Mesenteric fat pad (tissue), 1 donor: ENCODE measurements at places on chromosomes 6 and 20. TPM values are rescaled to one million over a fixed set of nuclear protein-coding genes. Genes with fewer than 3 reads are reported as not detected.
A peak's percentile ranks its signal among the peaks of the same experiment; 100 is the strongest.

Gene IRF4
- 6.3 TPM for total RNA-seq

- DNase-seq: no peak
Measured at GRCh38 chr20:33853507-33853813, 42.3 kb downstream of the CHMP4B start.

DNA sequence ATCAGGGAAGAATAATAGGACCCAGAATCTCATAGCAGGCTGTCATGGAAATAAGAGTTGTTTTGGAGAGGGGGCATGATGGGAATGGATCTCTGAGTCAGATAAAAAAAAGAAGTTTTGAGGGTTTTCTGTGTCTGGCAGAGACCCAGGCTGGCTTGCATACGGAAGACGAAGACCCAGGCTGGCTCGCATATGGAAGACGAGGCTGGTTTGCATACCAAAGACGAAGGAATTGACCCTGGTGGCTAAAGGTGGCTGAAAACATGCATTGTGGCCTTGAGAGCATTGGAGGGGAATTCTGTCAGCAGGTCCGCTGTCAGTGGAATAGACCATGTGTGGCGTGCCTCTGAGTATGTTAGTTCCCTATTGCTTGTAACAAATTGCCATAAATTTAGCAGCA, 335.1 kb downstream of the BTBD3 start:
- DNase-seq: no peak

Gene ARHGAP40
- not detected for total RNA-seq

DNA sequence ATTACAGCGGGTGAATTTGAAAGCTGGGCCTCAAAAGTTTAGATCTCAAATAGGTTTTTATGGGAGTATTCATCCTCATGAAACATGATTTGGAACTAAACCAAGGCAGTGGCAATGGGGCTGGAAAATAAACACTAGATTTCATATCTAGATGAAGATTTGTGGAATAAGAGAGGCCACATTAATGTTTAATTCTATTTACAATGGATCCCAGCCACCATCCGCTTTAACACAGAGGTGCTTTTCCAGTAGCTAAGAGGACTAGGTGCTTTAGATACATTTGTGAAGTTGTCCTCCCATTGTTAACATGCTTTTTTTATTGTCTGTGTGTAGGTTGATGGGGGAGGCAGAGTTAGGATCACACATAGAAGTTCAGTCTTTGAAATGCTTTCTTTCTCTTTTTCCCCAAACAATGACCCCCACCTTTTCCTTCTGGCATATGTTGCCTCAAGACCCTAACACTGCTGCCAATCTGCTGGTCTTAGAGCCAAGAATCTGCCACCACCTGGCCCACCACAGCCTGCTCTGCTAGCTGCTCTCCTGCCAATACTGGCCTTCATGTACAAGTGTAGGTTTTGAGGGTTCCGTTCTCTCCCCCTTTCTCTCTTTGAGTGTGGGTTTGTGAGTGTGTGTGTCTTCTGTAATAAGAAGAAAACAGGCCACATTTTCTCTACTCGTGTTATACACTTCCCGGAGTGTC, 27.8 kb upstream of the GFRAL start:
- DNase-seq: no peak

DNA sequence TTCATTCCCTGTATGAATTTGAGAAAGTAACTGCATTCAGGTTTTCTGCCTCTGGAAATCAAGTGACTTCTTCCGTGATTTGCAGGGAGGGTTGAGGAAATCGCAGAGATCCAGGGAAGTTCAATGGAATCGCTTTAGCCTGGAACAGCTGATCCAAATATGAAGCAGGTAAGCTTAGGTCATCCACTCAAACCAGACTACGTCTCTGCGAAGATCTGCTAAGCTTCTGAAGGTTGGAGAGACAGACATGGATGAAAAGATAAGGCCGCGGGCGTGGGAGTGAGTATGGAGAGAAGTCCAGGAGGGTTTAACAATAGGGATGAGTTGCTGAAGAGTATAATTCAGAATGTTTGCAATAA, 34.2 kb upstream of the BTN3A2 start:
- DNase-seq: peak; percentile 37

- no peak for DNase-seq
Measured at GRCh38 chr6:146598772-146599405, at the start of gene ADGB. Gene ADGB (plus strand): TSS chr6:146598972. CDS start chr6:146599041, 69 bp downstream.

- DNase-seq: no peak
Measured at GRCh38 chr6:158467923-158468322, 92.0 kb upstream of the TMEM181 start.

DNA sequence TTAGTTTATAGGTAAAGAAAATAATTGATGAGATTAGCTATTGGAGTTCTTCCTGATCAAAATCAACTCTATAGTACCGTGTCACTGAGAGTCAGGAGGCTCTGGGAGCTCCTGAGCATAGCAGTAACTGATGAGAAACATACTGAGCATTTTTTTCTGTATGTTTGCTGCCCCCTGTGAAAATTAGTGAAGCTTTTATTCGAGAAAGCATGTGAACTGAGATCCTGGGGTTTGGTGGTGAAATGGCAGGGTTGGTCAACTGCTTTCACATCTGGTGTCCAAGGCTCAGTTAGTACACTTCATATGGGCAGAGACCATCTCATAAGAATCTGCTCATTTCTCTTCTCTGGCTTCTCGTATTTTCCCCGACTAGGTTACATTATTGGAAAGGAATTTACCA, 4.1 kb upstream of the ABT1 start:
- no peak for DNase-seq

Gene RBPJL
- total RNA-seq: not detected

GRCh38 chr6:78701407-78701806, 165.9 kb upstream of the IRAK1BP1 start:
- DNase-seq: no peak

Gene TBC1D32
- total RNA-seq: 3.0 TPM

Gene TGM2
- 131 TPM for total RNA-seq

DNA sequence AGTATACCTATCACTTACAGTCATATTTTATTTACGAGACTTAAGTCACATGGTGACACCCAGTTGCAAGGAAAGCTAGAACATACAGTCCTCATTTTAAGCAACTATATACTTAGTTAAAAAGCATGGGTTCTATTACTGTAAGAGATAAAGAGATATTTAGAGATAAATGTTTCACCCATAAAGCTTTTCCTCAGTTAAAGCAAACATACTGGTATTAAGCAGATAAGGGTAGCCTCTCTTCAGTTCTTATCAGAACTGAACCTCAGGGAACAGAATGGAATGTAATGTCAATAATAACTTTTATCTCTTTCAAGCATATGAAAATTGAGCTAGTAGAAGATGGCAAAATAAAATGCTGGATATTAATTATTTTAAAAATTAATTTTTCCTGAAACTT, 9.9 kb upstream of the ASCC3 start:
- DNase-seq: no peak

Gene CCN6
- not detected for total RNA-seq

Gene PBOV1
- total RNA-seq: not detected

GRCh38 chr6:134307870-134308269, 10.0 kb downstream of the SGK1 start:
- DNase-seq: no peak

DNA sequence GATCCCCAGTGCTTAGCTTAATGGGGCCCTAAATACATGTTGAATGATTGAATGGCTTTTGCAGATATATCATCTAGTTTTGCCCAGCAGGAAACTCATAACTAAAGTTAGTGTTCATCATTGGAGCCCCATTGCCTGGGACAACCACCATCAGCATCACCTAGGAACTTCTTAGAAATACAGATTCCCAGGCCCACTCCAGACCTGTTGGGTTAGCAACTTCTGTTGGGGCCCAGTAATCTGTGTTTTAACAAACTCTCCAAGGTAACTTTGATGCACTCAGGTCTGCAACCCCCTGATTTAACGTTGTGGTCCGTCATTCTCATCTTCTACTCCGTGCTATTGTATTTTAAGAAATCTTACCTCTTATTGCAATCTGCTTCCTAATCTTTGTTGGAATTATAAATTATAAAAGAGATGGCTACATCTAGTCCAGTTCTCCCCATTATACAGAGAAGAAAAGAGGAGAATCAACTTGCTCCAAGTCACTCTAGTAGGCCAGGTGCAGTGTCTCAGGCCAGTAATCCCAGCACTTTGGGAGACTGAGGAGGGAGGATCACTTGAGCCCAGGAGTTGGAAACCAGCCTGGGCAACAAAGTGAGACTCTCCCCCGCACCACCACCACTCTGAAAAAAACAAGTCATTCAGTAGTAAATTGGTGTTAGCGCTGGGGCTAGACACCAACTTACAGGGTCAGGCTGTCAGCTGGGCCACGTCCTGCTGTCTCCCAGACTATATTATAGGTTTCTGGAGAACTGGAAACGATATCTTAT, 13.7 kb downstream of the FOXP4 start:
- no peak for DNase-seq
